ENCODE measurements at places on chromosomes 2 and 18.
A peak's percentile ranks its signal among the peaks of the same experiment; 100 is the strongest.

DNA sequence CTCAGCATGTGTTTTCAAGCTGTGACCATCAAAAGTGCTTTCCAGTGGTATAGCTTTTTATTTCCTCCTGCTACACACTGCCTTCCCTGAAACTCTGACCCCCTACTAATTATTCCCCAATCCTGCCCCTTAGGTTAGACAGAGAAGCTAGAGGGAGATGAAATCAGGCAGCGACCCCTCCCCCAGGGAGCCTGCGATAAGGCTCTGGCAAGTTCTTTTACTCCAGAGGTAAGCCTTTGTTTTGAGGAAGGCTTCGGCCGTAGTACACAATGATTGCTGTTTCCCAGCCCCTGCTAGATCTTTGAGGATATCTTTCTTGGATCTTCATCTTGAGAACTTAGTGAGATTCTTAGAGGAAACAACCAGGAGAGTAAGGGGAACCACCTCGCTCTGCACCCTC, 33.5 kb upstream of the NOL4 start:
- DNase-seq: no peak

GRCh38 chr2:26623541-26624495, 17.3 kb downstream of the CIB4 start:
- DNase-seq: no peak

GRCh38 chr2:177753682-177754491, 318.7 kb downstream of the PDE11A start:
- DNase-seq: peak; percentile 36

DNA sequence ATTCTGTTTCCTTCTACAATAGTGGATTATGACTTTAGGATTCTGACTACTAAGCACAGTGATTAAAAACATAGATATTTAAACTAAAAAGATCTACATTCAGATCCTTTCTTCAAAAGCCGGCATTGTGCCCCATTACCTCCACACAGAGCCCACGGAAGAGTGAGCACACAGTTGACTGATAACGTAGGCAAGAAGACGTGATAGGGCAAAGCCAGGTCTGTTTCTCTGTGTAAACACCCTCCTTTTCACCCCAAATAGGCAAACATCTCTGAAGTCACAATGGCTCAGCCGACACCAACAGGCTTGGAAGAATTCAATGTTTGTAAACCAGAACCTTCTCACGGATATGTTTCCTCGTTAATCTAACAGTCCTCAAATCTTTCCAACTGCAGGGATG, 302.9 kb downstream of the CMPK2 start:
- DNase-seq: no peak

DNA sequence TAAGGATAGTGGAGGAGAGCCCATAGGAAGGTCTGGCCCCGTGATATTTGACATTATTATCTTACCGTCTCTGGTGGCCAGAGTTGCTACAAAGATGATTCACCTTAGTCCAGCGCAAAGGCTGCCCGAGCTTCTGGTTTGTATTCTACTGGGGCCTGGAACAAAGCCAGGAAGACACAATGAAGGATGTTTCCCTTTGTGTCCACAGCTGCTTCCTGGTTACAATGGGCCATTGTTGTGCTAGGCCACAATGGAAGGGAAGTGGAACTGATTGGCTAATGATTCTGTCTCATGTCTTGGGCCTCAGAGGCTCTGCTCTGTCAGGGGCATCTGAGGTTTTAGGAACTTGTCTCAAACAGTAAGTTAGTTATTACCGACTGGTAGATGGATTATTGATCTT, 132.2 kb downstream of the TDRD15 start:
- DNase-seq: peak; percentile 88

DNA sequence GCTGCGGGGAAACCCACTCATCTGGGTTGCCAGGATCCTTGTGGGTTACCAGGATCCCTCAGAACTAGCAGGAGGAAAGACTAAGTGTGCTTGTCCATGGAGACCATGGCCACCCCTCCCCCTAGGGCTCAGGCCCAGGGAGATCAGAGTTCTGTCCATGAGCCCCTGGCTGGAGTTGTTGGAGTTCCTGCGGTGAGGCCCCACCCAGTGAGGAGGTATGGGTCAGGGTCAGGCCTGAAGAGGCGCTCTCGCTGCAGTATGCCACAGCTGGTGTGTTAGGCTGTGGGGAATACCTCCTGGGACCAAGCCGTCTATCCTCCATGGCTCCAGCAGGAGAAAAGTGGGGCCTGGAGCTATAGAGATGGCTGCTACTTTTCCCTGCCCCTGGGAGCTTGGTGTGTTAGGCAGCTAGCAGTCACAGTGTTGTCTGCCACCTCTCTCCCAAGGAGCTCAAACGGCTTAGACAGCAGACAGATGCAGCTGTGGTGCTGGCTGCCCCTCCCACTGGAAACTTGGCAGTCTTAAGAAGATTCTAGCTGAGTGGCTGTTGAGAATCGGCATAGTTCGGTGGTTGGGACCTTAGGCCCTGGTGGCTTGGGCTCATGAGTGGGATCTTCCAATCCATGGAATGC, 240.3 kb upstream of the CELF4 start:
- DNase-seq: no peak

DNA sequence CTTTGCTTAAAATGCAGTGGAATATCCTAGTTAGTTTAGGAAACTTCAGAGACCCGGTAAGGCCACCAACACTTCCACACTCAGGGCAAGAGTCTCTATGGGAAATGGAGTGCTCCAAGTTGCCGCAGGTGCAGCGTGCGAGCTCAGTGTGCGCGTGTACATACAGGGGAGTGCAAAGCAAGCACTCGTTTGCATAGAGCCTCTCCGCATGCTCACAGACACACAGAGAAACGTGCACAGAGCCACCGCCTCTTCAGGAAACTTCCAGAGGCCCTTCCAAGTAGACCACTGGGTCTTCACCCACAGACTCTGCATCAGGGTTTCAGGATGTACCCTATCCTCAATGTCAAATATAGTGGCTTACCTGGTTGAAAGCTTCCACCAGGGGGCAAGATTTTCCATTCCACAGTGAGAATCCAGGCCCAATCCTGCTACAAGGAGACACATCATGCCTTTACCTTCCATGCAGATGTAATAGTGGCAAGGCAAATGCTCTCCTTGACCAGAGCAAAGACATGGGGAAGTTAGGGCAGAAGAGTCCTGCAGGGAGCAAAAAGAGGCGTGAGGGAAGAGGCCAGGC, 513.0 kb upstream of the MYT1L start:
- no peak for DNase-seq

DNA sequence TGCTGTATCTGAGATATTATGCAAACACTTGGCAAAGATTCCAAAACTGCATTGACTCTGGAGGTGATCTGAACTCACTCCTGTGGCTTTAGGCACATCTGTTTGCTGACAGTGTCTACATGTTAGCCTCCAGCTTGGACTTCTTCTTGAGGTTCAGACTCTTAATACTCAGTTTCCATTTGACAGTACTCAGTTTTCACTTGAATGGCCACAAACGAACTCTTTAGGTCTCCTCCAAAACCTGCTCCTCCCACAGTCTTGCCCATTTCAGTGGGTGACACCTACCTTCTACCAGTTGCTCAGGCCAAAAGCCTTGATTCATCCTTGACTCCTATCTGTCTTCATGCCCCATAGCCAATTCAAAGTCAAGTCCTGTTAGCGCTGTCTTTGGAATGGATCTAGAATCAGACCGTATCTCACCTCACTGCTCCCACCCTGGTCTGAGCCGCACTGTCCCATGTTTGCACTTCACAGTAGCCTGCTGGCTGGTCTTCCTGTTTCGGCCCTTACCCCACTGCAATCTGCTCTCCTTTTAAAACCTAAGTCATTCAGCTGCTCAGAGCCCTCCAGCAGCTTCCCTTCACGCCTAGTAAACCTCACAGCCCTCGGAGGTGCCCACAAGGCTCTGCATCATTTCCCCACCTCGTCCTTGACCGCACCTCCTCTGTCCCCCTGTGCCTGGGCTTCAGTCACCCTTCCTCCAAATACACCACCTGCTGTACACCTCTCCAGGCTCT, 10.5 kb downstream of the ATG16L1 start:
- DNase-seq: no peak

DNA sequence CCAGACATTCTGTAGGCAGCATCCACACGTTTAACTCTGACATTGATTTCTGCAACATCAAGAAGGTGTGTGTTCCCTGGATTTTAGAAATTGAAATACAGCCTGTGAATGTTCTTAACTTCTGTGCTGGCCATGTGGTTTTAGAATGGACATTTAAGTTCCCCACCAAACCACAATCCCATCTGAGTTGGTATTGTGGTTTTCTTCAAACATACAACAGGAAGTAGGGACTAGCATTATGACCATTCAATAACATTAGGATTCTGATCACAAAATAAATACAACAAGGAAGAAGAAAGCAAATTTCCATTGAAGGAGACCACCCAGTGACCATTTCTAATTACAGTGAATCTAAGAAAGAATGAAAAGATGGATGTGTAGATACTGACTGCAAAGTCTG, 51.2 kb downstream of the MAP3K20 start:
- no peak for DNase-seq

DNA sequence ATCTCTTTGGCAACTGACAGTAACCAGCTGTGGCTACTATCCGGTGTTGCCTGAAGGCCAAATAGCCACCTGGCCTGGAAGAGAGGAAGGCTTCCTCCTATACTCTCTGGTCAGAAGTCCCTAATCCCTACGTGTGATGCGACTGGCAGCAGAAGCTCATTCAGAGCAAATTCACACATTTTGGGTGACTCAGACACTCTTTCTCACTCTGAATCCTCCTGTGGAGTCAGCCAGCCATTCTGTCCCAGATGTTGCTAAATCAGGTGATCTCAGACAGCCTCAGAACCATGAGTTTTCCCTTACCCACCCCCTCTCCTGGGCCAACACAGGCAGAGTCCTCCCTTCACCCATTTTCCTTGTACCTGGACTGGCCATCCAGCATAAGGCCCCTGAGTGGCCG, 34.7 kb downstream of the CFAP53 start:
- DNase-seq: no peak
